Activated CD4-positive, alpha-beta T cell treated with anti-CD3 and anti-CD28 coated beads for 24 hours (primary cell): ENCODE measurements at places on chromosomes 3 and 15.

DNA sequence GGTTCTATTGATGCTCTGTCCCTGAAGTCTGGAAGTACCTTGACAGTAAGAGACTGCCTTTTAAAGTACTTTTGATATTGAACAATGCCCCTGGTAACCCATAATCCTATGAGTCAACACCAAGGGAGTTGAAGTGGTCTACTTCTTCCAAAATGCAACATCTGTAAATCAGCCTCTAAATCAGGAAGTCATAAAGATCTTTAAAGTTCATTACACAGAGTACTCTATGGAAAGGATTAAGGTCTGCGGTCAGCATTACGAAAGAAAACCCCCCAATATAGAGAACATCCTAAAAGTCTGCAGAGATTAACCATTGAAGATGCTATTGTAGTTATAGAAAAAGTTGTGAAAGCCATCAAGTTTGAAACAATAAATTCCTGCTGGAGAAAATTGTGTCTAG lies 52.7 kb upstream of the CMC1 start:
- DNase-seq = no peak

- no peak for DNase-seq
Measured at GRCh38 chr3:179961703-179962078, 75.0 kb downstream of the PEX5L start.

DNA sequence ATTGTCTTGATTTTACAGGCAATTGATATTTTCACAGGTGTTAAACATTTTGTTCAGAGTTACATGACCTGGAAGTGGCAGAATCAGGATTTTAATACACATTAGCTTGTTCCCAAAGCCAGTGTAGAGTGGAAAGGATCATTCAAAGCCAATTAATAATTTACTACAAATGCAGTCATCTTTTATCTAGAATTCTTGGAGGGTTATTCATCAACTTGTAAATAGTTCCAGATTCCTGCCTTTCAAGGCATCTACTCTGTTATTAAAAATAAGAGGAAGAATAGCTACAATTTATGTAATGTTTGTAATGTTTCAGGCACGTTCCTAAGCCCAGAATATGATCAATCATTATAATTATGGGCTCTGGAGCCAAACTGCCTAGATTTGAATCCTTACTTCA lies 358.5 kb downstream of the ZNF385D start:
- DNase-seq = no peak

DNA sequence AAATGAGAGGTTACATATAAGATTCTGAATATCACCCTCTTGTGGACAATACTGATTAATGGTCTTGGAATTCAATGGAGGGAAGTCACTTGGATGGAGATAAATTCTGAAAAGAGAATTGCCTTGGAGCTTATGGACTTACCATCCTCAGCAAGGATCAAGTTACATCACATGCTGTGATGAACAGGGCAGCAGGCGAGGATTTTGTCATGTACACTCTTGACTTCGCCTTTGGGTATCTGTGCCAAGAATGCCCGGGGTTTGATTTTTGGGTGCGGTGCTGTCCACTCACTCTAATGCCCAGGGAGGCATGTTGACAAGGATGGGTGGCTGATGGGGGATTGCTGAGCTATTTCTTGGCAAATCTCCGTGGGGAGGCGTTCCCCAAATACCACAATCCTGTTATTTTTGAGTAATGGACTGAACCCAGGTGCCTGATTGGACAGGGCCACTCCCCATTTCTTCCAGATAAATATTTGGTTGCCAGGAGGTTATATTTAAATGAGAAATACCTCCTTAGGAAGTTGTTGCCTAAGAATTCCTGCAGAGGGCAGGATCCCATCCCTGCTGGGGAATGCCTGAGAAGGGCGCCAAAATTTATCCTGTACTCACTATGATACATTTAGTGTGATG lies 96.3 kb downstream of the TPRG1 start:
- DNase-seq = no peak

DNA sequence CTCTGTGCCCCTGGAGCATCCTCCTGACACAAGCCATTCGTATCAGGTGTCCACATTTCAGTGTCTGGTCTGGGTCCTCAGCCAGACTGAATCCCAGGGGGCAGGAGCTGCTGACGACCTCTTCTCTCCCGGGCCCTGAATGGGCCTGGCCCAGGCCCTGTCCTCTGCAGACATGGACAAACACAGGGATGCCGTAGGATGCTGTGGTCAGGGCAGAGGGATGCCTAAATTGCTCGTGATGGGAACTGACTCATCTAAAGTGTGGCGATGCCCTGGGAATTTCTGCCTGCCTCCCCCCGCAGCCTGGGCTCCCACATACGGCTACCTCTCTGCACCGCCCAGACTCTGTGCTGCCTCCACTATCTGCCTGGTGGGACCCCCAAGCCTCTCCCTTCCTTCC lies 58.5 kb upstream of the CTSH start:
- no peak for DNase-seq

DNA sequence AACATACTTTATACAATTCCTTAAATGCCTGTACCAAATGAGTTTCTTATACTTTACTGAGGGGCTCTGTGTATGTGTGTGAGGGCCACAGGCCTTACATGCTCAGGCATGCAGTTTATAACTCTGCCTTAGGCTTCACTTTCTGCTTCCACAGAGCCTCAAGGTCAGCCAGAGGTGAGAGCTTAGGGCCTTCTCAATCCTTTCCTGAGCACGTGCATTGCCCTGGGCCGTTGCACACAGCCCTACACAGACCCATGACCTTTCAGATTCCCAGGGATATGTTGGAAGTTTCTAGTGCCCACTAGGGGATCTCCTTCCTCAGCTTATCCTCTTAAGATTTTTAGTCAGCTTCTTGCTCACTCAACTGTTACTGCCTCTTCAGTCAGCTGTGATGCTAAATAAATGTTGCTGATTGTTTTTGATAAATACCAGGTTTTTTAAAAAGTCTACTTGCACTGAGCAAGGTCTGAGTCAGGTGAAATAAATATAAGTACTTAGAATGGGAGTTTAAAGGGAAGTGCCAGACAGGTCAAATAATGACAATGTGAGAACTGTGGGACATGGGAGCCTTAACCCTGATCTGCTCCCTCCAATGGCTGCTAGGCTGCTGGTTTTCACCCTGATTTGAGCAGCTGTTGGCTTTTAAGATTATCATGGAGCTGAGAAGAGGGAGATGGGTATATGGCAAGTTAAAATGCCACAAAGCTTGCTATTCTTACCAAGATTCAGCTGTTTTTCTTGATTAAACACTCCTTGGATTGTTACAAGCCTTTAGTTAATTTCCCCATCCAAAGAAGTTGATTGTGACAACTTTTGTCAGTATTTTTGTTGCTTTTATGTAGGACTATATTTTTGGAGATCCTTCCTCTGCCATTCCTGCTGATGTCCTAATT lies 169.5 kb downstream of the PLD1 start:
- DNase-seq = no peak

DNA sequence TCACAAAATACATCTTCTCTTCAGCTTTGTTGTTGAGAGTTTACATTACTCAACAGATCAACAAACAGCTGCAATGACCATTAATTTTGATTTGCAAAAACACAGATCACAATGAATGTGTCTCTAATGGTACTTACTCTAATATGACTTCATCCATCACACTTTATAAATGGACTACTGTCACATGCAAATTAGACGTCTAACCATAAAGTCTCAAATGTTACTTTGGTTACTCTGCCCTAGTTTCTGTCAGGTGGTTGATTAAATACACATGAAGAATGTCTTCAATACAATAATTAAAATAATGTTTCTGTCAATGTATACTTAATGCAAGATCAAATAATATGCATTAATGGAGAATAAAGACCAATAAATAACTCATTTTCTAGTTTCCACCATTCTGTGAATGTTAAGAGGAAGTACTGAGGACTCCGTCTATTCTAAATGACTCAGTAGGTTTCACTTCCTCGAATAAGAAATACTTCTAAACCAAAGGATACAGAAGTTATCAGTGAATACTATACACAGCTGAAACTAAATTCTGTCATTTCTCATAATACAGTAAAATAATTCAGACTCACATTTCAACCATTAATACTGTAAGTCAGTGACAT lies 145.8 kb downstream of the CBLB start:
- no peak for DNase-seq

- no peak for DNase-seq
Measured at GRCh38 chr15:76278651-76279050, 32.6 kb downstream of the ETFA start.

- DNase-seq = no peak
Measured at GRCh38 chr3:43031485-43031884, 52.4 kb downstream of the GASK1A start.

GRCh38 chr3:45425237-45425933 lies 37.0 kb downstream of the LARS2 start:
- no peak for DNase-seq

DNA sequence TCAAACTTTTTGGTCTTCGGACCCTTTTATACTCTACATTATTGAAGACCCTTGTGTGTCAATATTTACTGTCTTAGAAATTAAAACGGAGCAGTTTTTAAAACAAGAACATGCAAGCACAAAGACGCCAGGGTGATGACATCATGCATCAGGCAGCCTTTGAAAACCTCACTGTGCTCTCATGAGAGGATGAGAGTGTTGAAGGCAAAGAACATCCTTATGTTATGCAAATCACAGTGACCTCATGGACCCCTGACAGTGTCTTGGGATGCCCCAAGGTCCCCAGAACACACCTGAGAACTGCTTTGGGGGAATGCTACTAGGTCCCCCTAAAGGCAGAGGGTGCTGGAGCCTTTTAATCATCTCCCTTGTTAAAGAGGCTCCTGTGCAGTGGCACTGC lies 51.6 kb downstream of the CHDH start:
- no peak for DNase-seq

- no peak for DNase-seq
Measured at GRCh38 chr3:41200669-41201021, 1.3 kb downstream of the CTNNB1 start.

DNA sequence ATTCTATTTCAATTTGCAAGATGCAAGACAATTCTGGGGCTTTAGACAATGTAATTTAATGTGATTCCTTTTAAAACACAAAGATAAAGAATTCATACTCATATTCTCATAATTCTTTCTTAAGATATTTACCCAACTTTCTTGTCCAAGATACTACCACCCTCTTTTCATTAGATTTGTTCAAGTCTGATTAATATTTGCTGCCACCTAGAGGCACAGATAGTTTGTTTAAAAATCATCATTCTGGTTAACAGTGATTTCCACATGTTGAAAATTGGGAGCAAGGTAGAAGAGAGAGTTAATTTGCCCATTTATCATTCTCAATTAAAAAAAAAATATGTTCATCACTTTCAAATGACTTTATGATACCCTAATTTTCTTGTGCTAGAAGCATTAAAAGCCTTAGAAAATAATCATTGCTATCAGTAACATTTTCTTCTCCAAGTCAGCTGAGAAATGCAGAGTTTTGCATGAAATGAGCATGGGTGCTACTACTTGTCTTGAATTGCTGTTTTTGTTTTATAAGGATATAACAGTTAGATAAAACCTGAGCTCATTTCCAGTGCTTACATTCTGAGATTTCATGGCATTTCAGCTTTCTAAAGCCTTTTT lies 11.6 kb downstream of the TAMM41 start:
- no peak for DNase-seq

GRCh38 chr3:152379415-152380042 lies 110.8 kb downstream of the MBNL1 start:
- no peak for DNase-seq

GRCh38 chr15:46576646-46577395 lies 942.0 kb downstream of the SQOR start:
- no peak for DNase-seq

DNA sequence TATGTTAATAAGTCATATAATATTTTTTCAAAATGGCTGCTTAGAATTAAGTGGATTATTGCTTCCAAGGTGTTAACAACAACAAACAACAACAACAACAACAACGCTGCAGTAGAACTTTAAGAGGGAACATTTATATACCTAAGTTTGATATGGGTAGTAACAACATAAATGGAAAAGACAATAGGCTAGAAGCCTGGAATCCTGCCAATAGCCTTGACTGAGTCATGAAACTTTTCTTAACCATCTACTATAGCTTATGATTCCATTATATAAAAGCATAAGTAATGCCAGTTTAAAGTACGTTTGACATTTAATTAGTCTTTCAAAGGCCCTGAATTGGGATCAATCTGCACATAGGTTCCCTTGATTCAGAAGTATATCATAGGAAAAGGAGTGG lies 31.2 kb downstream of the SATB1 start:
- no peak for DNase-seq

DNA sequence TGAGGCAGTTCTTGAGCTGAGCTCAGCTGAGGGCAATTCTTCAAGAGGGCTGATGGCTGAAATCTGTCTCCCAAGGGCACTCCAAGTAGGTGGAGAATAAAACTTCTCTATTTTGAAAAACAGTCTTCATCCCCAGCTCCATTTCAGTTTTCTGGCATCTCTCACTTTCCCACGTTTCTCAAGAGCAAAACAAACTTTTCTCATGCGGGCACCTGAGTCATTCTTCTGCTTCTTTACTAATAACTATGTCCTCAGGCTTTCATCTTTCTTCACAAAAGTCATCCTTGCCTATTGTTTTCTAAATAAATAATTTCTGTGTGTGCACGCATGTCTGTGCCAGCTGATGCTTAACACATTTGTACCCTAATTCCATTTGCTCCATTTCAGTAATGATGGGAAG lies 96.1 kb upstream of the NUDT16 start:
- DNase-seq = no peak

- DNase-seq = no peak
Measured at GRCh38 chr3:65974509-65974908, 64.2 kb downstream of the MAGI1 start.

DNA sequence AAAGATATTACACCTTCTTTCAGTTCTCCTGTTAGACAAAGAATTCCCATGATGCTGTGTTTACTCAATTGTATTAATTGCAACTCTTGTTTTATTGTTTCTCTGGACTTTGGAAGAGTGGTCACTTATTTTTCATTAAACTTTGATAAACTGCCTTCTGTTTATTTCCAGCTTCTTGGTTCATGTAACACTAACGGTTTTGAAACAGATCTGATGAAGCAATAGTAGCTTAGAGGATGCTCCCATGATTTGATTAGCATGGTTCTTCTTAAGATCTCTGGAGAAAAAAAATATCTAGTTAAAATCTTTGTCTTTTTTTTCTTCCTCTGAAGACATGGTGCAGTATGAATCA lies 90.1 kb downstream of the FNDC3B start:
- no peak for DNase-seq

GRCh38 chr3:194886836-194887235 lies 201.2 kb downstream of the FAM43A start:
- DNase-seq = no peak

DNA sequence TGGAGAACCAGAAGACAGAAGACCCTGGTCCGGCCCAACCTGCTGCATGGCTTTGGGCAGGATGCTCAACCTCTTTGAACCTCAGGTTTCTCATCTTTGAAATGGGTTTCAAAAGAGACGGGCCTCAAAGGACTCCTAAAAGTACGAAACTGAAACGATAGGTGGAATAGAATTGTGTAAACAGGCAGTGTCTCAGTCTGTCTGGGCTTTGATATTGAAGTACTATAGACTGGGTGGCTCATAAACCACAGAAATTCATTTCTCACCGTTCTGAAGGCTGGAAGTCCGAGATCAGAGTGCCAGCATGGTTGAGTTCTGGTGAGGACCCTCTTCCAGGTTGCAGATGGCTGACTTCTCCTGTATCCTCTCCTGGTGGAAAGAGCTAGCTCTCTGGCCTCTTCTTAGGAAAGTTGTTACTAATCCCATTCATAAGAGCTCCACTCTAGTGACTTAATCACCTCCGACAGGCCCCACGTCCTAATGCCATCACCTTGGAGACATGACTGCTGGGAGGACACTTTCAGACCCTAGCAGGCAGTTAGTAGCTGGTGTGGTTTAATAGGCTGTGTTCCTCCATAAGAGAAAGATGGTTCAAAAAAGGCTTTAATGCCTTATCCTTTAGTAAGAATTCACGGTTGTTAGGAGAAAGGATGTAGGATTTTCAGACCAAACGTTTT lies 35.7 kb downstream of the SSUH2 start:
- no peak for DNase-seq

- no peak for DNase-seq
Measured at GRCh38 chr3:181839916-181840297, 128.2 kb downstream of the SOX2 start.
